Activated CD8-positive, alpha-beta T cell treated with anti-CD3 and anti-CD28 coated beads, Interleukin-2, amount 10 ng/mL, durations not matched to agents 7 days and 5 days (primary cell): ENCODE measurements at places on chromosomes 3 and 15. TPM values are rescaled to one million over a fixed set of nuclear protein-coding genes. Genes with fewer than 3 reads are reported as not detected.

DNA sequence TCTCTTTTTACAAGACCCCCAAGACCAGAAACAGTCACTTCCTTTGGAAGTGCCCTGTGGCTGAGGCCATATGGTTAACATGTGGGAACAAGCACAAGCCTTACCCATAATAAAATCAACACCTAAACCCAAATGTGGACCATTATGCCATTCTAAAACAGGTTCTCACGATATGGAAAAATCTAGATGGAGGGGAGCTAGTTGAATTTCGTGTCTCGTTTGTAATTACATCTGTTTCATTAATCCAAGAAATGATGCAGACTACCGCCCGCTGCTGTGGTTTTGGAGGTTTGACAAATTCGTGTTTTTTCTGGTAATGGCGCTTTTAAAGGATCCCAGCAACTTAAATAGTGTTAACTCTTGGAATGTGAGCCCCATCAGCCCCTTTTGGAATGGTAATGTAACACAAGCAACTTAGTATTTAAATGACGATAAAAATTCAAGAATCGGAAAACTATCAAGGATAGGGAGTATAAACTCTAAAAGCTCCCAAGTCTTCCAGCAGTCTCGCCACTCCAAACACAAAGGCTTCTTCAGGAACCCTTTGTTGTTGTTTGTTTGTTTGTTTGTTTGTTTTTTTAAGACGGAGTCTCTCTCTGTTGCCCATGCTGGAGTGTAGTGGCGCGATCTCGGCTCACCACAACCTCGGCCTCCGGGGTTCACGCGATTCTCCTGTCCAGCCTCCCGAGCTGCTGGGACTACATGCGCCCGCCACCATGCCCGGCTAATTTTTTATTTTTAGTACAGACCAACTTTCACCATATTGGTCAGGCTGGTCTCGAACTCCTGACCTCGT, 1.1 kb downstream of the CNBP start:
- H3K4me3 ChIP-seq, result peak overlapping the region; percentile 92
- peak; percentile 57 for DNase-seq
- H3K27ac ChIP-seq, result peak overlapping the region; percentile 98
- H3K36me3 ChIP-seq, result peaks cover 48% of the 10 kb centered on the region
- H3K4me1 ChIP-seq, result peaks cover 55% of the 10 kb centered on the region
- H3K27me3 ChIP-seq, result no peaks in the 10 kb centered on the region

Gene ANKDD1A
- 9.1 TPM for total RNA-seq

- H3K4me3 ChIP-seq, result no peak overlapping the region
- no peak overlapping the region for H3K27ac ChIP-seq
- H3K4me1 ChIP-seq, result no peaks in the 10 kb centered on the region
- H3K36me3 ChIP-seq, result peaks cover 18% of the 10 kb centered on the region
These were observed 75.2 kb downstream of the LPP start for GRCh38 chr3:188229177-188229576.

DNA sequence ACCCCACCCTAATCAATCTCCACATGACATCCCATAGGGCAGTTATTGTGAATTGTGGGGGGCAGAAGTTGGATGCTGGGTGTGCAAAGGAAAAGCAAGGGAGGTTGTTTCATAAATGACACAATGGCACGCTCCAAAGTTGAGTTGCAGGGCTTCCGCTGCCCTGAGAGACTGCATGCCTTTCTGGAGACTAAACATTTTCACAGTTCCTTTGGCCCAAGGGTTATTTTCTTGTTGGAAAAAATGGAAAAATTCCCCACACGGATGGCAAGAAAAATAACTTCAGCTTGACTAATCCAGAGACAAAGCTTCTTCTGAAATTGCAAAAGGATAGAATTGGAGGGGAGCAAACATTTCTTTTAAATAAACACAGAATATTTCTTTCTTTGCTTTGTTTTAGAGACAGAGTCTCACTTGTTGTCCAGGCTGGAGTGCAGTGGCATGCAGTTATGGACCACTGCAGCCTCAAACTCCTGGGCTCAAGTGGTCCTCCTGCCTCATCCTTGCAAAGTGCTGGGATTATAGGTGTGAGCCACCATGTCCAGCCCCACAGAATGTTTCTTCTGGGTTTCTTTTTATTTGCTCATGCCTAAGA, 19.1 kb upstream of the TPM1 start:
- peaks cover 13% of the 10 kb centered on the region for H3K27me3 ChIP-seq
- no peak overlapping the region for H3K4me3 ChIP-seq
- no peak for DNase-seq
- no peaks in the 10 kb centered on the region for H3K4me1 ChIP-seq

GRCh38 chr15:40937762-40938535, 8.8 kb downstream of the DLL4 start:
- peaks cover 8% of the 10 kb centered on the region for H3K27me3 ChIP-seq
- DNase-seq, result no peak
- H3K36me3 ChIP-seq, result no peaks in the 10 kb centered on the region
- no peak overlapping the region for H3K4me3 ChIP-seq
- peaks cover 25% of the 10 kb centered on the region for H3K4me1 ChIP-seq

DNA sequence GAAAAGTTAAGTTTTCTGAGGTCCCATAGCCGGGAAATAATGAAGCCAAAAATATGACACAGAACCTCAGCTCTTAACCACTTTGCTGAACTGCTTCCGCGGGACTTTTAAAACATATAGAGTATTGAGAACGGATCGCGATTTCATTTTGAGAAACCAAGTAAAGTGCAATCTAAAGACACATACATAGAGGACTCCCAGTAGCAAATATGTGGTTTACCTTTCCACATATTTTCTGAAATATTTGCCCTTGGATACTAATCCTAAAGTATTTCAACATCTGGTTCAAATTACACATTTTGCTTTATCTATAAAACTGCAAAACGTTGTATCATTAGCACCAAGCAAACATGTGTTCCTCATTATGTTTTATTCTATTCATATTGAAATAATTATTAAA, 776.5 kb downstream of the ROBO2 start:
- no peak overlapping the region for H3K4me3 ChIP-seq
- no peak for DNase-seq

Gene CPN2
- total RNA-seq, result not detected

GRCh38 chr15:67784856-67785430, 40.4 kb upstream of the SKOR1 start:
- H3K4me1 ChIP-seq, result peaks cover 34% of the 10 kb centered on the region
- no peak overlapping the region for H3K27ac ChIP-seq
- no peak for DNase-seq
- H3K36me3 ChIP-seq, result no peaks in the 10 kb centered on the region
- no peak overlapping the region for H3K4me3 ChIP-seq

Gene VGLL3
- not detected for total RNA-seq

- no peaks in the 10 kb centered on the region for H3K4me1 ChIP-seq
- H3K4me3 ChIP-seq, result no peak overlapping the region
- no peak overlapping the region for H3K27ac ChIP-seq
- no peaks in the 10 kb centered on the region for H3K27me3 ChIP-seq
- no peak for DNase-seq
These were observed 442.0 kb downstream of the MAGI1 start for GRCh38 chr3:65596571-65597225.

DNA sequence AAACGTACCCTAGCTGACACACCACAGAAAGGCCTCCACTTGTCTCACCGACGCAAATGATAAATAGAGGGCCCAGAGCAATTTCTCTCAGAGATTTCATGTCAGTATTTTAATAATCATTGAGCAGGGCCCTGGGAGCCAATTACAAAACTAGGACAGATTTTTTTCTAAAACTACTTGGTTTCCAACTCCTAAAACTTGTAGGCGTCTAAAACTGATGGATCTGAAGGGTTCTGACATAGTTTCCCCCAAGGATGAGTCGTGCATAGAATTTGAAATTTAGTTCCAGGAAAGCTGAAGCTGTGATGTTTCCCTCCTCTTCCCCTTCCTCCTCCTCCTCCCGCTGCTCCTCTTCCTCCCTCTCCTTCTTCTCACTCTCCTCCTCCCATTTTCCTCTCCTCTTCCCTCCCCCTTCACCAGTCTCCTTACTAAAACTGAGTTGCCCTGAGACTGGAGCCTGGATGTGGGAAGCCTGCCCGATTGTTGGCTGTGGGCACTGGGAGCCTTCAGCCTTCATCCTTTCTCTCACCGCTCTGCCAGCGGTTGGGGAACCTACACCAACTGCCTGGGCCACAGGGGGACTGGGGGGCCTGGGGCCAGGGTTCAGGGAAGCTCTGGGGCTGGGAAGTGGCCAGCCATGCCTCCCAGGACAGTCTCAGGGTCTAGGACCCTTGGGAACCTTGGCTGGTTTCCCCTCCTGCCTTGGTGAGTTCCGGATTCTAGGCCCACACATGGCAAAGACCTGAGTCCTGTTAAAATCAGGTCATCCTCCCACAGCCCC, 73.9 kb upstream of the SLC6A11 start:
- peaks cover 11% of the 10 kb centered on the region for H3K4me1 ChIP-seq
- no peak overlapping the region for H3K27ac ChIP-seq
- DNase-seq, result no peak
- no peak overlapping the region for H3K4me3 ChIP-seq
- peaks cover 14% of the 10 kb centered on the region for H3K27me3 ChIP-seq

DNA sequence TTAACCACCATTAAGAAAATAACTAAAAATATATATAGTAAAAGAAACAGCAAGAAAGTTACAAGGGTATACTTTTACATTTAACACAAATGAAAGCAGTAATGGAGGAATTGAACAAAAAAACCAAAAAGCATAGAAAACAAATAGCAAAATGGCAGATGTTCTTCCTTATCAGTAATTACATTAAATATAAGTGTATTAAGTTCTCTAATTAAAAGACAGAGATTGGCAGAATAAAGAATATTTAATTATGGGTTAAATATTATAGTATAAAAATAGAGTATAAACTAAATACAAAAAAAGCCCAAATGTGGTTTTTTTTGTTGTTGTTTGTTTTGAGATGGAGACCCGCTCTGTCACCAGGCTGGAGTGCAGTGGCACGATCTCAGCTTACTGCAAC, 20.5 kb downstream of the EHHADH start:
- peaks cover 4% of the 10 kb centered on the region for H3K36me3 ChIP-seq
- DNase-seq, result no peak
- no peaks in the 10 kb centered on the region for H3K4me1 ChIP-seq
- no peak overlapping the region for H3K4me3 ChIP-seq
- H3K27ac ChIP-seq, result no peak overlapping the region

DNA sequence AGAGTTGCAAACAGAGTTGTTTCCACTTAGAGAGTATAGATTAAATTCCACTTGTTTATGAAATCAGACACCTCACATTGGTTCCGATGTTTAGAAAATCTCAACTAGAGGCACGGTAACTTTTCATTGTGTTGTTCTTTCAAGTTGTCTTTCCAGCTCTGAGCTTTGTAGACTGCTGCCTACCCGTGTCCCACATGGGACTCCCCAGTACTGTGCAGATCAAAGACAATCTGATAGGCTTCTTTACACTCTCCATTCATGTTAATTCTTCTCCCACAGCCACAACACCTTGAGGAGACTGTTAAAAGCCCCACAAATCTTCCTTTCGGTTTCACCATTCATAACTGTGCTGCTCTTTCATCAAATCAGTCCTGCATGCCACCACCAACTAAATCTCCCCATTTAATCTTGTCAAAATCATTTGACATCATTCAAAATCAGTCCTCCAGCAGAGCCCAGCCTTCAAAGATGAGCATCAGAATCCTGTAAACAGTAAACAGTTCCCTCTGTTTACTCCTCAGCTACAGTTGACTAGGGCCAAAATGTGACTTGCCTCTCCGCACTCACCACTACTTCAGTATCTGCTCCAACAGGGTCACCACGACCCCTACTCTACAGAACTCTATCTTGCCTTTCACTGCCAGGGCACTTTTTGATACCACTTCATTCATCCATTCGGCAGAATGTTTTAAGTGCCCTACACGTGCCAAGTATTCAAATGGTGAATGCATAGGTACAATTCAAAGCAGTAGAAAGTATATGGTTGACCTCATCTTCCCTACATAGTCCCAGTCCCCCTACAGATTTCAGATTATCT, 8.3 kb downstream of the ANXA2 start:
- peaks cover 56% of the 10 kb centered on the region for H3K4me1 ChIP-seq
- peak; percentile 56 for DNase-seq
- peak overlapping the region; percentile 29 for H3K4me3 ChIP-seq

GRCh38 chr3:25556447-25556846, 108.3 kb downstream of the TOP2B start:
- no peaks in the 10 kb centered on the region for H3K36me3 ChIP-seq
- DNase-seq, result no peak
- peaks cover 3% of the 10 kb centered on the region for H3K27me3 ChIP-seq
- H3K4me1 ChIP-seq, result no peaks in the 10 kb centered on the region

Gene FAM107A
- total RNA-seq, result not detected

- DNase-seq, result no peak
- H3K27ac ChIP-seq, result no peak overlapping the region
- peaks cover 6% of the 10 kb centered on the region for H3K4me1 ChIP-seq
- H3K27me3 ChIP-seq, result no peaks in the 10 kb centered on the region
- H3K4me3 ChIP-seq, result no peak overlapping the region
These were observed 266.8 kb upstream of the CBLB start for GRCh38 chr3:106135451-106136160.

DNA sequence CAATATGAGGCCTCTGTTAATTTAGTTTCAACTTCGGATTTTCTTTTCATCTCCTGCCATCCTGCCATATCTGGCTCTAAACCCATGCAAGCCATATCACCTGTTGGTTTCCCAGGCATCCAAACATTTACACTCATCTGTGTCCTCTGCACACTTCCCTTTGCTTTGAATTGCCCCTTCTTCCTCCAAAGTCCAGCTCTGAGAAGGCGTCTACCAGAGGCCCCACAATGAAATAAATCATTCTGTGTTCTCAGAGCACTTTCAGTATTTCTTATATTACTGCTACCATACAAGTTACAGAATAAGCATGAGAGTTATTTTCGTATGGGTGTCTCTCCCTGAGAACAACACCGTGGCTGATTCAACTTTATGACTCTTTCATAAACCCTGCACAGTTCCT, 12.9 kb upstream of the ABHD17C start:
- H3K4me3 ChIP-seq, result no peak overlapping the region
- no peaks in the 10 kb centered on the region for H3K36me3 ChIP-seq
- no peak for DNase-seq

DNA sequence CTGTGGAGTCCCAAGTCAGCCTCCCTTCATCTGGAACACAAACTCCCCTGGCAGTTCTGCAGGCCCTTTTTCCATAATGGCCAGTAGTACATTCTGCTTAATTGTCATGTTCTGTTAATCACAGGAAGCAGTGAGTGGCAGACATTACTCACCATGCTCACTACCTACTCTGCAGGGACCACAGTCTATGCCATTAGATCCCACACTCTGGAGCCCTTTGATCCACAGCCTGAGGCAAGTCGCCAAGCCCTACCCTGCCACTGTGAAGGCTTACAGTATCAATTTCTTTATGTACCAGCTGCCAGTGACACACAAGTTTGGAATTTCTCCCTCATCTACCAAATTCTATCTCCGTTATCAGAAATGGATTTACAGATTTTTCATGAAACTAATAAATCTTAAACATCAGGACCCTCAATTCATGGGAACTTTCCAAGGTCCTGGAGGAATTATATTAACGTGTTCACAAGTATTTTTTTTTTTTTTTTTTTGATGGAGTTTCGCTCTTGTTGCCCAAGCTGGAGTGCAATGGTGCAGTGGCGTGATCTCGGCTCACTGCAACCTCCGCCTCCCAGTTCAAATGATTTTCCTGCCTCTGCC, 20.6 kb upstream of the WWTR1 start:
- peaks cover 3% of the 10 kb centered on the region for H3K27me3 ChIP-seq
